ENCODE measurements at places on chromosomes 6 and 20.

DNA sequence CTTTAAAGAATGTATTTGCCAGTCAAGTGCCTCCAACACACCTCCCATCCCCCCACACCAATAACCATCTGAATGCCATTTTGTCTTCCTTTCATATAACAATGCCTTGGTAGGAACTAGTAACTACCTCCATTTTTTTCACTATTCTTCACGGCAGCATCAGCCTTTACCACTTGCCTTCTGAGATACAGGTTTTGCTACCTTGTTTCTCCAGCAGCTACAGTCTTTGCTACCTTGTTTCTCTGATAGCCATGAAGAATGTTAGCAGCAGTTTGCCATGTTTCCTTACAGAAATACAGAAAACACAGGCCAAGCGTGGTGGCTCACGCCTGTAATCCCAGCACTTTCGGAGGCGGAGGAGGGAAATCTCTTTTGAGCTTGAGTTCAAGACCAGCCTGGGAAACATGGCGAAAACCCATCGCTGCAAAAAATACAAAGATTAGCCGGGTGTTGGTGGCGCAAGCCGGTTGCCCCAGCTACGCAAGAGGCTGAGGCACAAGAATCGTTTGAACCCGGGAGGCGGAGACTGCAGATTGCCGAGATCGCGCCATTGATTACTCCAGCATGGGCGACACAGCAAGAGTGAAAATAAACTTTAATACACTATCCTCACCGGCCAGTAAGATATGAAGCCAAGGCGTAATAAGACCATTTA, 100.9 kb downstream of the HFE start:
- no peak for DNase-seq

DNA sequence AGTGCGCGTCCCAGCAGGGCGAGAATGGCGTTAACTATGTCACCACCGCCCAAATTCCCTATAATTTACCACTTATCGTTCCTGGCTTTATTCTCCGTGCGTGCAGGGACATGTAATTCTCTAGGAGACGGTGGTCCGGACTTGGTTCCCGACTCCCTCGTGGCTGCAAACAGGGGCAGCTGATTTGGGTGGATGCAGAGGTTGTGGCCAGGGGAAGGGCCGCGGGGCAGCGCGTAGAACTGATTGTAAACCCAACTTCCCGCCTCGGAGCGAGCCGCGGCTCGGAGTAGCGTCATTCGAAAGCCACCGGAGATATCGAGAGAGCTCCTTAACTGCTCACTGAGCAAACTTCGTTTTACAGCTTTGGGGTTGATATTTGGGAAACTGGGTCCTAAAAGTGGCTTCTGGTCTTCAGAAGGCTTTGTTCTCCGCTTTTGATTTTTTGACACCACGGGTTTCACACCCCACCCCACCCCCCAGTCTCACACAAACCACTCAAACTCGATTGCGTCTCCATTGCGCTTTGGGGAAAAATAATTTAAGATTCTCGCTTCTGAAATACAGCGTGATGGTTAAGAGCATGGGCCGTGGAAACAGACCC, 17.5 kb upstream of the ZSCAN9 start:
- no peak for DNase-seq

DNA sequence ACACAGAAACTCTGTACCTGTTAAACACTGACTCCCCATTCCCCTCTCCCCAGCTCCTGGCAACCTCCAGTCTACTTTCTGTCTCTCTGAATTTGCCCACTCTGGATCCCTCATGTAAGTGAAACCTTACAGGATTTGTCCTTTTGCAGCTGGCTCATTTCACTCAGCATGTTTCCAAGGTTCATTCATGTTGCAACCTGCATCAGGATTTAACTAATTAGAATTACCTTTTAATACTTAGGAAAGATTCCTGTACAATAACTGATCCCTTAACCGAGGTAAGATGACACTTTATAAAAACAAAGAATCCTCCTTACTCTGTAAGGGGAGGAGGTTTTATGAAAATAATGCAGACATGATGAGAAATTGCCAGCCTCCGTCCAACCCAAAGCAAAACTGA, 113.1 kb upstream of the MTHFD1L start:
- no peak for DNase-seq

GRCh38 chr20:45704969-45705637, at the start of gene WFDC10B:
WFDC10B (minus strand) TSS chr20:45705019; CDS start chr20:45685992, 19,027 bp downstream.
- DNase-seq = no peak

DNA sequence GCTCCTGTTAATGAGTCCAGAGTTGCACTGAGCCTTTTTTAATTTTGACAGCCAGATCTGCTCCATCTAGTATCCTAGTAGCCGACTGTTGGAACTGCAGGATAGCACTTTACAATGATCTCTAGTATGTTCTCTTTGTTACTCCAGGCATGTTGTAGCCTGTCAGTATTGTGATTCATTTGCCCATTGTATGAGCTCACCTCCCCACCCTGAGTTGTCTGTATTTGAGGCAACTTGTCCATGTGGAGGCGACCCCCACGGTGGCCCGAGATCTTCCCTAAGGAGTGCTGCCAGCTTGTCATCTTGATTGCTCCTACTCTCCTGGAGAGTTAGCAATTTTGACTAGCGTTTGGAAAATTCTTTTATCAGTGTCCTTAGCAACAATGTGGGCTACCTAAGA, 67.2 kb downstream of the DHX35 start:
- DNase-seq = no peak

GRCh38 chr6:6591778-6592465, 3.4 kb downstream of the LY86 start:
- no peak for DNase-seq
